ENCODE measurements at places on chromosomes 3 and 15.
A peak's percentile ranks its signal among the peaks of the same experiment; 100 is the strongest.

- DNase-seq, result peak; percentile 26
These were observed 679 bp downstream of the IQGAP1 start for GRCh38 chr15:90388462-90389380.

GRCh38 chr3:120350401-120350941, 1.3 kb upstream of the LRRC58 start:
- DNase-seq, result no peak

DNA sequence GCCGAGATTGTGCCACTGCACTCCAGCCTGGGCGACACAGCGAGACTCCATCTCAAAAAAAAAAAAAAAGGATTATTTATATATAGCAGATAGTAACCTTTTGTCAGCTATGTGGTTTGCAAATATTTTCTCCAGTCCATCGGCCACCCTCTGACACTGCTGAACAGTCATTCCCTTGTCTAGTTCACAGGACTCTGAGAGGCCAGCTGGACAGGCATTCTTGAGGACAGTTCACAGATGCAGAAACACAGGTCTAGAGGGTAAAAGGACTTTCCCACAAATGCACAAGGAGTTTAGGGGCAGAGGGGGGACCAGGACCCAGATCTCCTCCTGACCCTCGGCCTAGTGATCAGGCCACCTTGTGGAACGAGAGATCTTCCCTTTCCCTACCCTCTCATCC, 7.5 kb upstream of the TMEM40 start:
- DNase-seq, result no peak

- no peak for DNase-seq
These were observed 396.1 kb downstream of the UNC13C start for GRCh38 chr15:54374184-54374952.

DNA sequence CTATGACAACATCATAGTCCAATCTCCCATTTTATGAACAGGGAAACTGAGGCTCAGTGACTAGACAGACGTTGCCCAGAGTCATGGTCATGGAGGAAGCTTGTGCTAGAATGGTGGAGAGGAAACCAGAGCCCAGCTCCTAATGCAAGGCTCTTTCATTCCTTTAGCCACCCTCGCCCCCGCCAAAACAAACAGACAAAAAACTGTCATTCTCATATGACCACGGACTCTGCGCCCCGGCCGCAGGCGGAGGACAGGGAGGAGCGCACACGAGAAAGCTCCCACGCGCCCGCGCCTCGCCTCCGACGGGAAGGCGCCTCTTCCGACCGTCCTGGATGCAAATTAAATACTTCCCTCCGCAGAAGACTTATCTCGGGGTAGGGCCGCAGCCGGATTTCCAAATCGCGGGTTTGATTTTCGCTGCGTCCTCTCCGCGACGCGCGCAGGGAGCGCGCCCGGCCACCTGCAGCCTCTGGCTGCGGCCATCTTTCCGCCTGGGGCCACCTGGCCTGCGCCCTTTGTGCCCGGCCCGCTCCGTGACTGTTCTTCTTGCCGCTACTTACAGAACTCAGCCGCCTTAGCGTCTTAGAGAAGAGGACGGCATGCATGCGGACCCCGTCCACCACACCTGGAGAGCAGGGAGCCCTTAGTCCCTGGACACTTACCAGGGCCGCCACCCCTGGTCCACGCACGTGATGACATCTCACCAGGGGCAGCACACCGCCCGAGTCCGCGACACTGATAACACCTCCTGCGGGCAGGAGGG, 670 bp upstream of the ATP13A3 start:
- DNase-seq, result peak; percentile 41

GRCh38 chr3:41987627-41988026, 25.7 kb upstream of the ULK4 start:
- DNase-seq, result no peak

DNA sequence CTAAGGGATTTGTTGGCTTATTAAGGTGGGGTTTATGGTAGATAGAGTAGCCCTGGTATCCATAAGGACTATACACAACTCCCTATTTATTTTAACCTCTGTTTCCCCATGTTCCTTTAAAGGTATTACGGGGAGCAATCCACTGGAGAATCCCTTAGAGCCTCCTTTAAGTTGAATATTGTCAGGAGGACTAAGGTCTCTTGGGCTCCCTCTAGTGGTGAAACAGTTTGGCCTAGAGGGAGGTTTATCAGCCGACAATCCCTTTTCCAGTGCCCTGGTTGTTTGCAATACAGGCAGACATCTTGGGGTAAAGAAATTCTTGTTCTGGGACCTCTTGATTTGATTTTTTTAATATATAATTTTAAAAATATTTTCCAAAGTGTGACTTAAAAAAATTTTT, 12.9 kb downstream of the OPA1 start:
- peak; percentile 2 for DNase-seq

GRCh38 chr3:99344216-99344615, 294.2 kb upstream of the COL8A1 start:
- DNase-seq, result no peak

DNA sequence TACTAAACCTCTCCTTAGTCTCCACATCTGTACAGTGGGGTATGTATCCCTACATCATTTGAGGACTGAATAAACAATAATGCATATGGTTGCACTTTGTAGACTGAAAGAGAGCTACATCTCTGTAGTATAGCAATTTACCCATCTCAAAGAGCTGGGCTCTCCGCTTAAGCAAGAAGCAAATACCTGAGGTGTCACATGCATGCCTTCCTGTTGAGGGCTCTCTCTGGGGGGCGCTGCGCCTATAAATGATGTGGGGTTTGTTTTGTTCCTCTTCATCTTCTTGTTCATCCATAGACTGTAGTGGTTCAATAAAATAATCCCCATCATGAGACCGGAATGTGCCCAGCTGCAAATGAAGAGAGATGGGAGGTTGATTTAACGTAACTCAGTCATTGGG, 6.8 kb downstream of the ADAMTS9 start:
- no peak for DNase-seq

DNA sequence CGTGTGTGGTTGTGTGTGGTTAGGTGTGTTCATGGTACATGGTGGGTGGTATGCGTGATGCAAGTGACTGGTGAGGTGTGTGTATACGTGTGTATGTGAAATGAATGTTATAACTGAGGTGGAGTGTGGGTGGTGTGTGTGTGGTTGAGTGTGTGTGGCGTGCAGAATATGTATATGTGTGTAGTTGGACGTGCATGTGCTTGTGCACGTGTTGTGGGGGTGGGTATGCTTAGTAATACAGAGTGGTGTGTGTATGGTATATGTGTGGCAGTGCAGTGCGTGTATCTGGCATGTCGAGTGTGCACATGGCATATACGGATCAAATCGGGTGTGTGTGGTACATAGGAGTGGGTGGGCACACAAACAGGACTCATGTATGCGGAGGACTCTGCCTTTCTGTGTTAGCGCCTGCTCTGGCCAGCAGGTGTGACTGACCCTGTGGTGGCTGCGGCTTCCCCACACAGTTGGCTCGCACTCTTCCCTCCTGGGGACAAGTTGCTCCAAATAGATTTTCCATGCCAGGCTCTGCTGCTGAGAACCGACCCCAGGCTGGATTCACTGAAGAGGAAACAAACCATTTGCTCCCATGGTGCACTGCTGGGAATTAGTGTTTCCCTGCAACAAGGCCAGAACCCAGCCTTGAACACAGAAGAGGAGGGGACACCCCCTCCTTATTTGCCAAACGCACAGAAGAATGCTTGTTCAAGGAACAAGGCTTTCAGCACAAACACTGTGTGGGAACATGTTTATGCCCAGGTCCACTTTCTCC, 1.2 kb upstream of the C3orf70 start:
- no peak for DNase-seq

Data from CD4-positive, alpha-beta T cell (primary cell).